ENCODE measurements at places on chromosomes 2 and 18. TPM values are rescaled to one million over a fixed set of nuclear protein-coding genes. Genes with fewer than 3 reads are reported as not detected.

The STK11IP gene
- total RNA-seq, result 29.7 TPM

GRCh38 chr18:35688757-35689156 lies 107.2 kb downstream of the GALNT1 start:
- no peak for DNase-seq

DNA sequence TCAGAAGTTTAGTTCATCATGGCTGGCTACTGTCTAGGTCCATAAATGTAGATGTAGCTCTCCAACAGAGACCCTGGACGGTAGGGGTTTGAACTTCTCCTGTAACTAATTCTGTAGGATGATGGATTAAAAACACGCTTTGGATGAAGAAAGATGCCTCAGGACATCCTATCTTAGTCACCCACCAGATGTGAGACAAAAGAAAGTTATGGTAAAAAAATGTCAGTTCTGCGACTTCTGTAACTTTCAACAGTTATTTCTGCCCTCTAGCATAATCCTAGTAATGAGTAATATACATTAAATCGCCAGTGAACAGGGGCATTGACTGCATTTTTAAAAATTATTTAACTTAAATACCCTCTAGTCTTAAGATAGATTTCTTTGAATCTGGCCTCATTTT lies 210.1 kb upstream of the LRATD1 start:
- DNase-seq, result no peak

The UGT1A10 gene
- total RNA-seq, result not detected

- no peak for DNase-seq
These were observed 8.5 kb upstream of the NCKAP5 start for GRCh38 chr2:133576714-133577113.

- DNase-seq, result no peak
These were observed 286.7 kb upstream of the SLC39A10 start for GRCh38 chr2:195370167-195370943.

DNA sequence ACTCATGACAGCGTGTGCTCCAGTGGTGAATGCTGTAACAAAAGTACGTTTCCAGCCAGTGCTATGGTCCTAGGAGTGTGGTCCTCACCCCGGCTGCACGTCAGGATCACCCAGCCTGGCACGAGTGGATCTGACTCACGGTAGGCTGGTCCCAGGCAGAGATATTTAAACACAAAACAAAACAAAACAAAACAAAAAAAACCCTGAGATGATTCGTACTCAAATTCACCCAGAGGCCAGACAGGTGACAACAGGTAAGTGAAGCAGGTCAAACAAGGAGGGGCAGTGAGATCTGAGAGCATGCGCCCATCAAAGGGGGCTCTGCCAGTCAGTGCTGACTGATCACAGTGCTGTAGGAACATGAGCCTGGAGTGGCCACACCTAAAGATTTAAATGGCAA lies 43.2 kb downstream of the C2orf76 start:
- DNase-seq, result no peak

GRCh38 chr2:241959751-241960269 lies 90.3 kb downstream of the RTP5 start:
- DNase-seq, result no peak

DNA sequence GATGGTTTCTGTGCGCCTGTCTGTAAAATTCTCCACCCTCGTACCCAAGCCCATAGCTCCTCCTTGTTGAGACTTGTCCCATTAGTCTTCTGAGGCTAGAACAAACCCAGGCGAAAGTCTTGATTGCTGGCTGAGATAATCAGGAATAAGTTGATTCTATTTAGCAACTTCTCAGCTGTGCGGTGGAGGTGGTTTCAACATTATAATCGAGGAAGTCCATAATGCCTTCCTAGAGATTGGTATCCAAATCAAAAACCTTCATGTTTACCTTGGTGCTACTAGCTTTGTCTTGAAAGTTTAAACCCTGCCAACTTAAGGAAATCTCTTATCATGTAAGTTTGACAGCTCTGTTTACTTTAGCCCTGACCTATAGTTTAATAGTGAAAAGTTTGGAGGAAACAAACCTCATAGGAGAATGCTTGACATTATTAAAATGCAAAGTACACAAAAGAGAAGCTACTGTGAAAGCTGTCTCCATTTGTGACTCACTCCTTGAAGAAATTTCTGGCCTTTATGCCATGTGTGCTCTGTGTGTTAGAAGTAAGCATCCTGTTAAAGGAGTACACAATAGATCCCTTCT lies 36.6 kb upstream of the DSC1 start:
- no peak for DNase-seq

The EMILIN1 gene
- not detected for total RNA-seq

GRCh38 chr18:71116535-71116934 lies 827.7 kb downstream of the SOCS6 start:
- DNase-seq, result no peak

The ARHGAP28 gene
- total RNA-seq, result not detected

The RPRM gene
- total RNA-seq, result 0.27 TPM

The EFR3B gene
- total RNA-seq, result not detected

DNA sequence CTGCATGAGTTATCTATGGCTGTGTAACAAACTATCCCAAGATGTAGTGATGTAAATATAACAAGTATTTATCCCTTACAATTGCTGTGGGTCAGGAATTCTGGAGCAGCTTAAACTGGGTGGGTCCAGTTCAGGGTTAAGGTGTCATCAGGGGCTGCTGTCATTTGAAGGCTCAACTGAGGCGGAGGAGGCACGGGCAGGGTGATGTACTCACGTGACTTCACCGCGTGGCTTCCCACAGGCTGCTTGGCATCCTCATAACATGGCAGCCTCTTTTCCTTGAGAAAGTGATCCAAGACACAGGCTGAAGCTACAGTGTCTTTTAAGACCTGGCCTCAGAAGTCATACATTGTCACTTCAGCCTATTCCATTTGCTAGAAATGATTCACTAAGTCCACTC lies 125.8 kb downstream of the PTGR3 start:
- DNase-seq, result no peak

GRCh38 chr18:77001041-77001440 lies 131.5 kb downstream of the MBP start:
- no peak for DNase-seq

The FHOD3 gene
- not detected for total RNA-seq

The PROKR1 gene
- total RNA-seq, result not detected

DNA sequence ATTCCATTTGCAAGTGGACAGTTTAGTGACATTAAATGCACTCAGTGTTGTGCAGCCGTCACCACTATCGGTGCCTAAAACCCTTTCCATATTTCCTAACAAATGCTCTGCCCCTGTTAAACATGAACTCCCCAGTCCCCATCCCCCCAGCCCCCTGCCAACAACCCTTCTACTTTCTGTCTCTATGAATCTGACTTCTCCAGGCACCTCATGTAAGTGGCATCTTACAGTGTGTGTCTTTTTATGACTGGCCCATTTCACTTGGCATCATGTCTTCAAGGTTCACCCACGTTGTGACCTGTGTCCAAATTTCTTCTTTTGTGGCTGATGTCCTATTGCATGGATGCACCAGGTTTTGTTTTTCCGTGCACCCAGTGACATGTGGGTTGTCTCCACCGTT lies 140.9 kb upstream of the GPC1 start:
- no peak for DNase-seq

The LYG1 gene
- 1.1 TPM for total RNA-seq

The ECEL1 gene
- not detected for total RNA-seq

- no peak for DNase-seq
These were observed 125.5 kb downstream of the DYSF start for GRCh38 chr2:71578767-71579342.

- DNase-seq, result no peak
These were observed 762.3 kb upstream of the ID2 start for GRCh38 chr2:7919510-7919909.

The ESPNL gene
- total RNA-seq, result not detected

- no peak for DNase-seq
These were observed 7.3 kb downstream of the MATN3 start for GRCh38 chr2:20005067-20005627.

- DNase-seq, result no peak
These were observed 9.7 kb downstream of the PMAIP1 start for GRCh38 chr18:59909289-59910036.

The SH2D6 gene
- total RNA-seq, result 0.44 TPM

The MAP3K2 gene
- 137 TPM for total RNA-seq

DNA sequence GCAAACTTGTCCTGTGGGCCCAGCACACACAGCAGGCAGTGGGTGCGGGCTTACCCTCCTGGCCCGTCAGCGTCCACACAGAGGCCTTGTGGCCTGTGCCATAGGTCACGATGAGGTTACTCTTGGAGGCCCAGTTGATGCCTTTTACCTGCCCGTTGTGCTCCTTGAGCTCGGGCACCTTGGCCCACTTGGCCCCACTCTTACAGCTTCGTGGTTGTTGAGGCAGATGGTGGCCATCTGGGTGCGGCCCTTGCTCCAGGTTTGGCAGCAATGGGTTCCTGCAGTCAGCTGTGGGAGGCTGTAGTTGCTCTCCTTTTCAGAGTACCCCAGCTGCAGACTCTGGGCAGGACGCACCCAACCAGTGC lies 45.5 kb upstream of the PTH2R start:
- DNase-seq, result no peak

- no peak for DNase-seq
These were observed 43.2 kb upstream of the ACAA2 start for GRCh38 chr18:49856496-49856895.

The TNFRSF11A gene
- 0.28 TPM for total RNA-seq

The REG1B gene
- not detected for total RNA-seq

DNA sequence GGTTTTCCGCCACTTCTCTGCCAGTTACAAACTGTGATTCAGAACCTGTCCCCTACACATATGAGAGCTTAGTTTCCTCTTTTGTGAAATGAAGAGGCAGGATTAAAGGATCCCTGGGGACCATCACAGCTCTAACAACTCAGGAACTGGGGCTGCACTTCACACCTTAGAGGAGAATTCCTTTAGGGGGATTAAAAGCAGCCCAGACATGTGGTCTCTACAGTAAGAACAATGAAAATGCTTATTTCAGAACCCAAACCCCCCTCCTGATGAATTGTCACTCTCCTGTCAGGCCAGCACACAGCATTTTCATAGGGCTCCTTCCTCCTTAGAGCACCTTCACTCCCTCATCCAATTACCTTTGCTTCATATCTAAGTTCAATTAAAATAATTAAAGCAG lies 101.5 kb upstream of the NEDD4L start:
- no peak for DNase-seq

DNA sequence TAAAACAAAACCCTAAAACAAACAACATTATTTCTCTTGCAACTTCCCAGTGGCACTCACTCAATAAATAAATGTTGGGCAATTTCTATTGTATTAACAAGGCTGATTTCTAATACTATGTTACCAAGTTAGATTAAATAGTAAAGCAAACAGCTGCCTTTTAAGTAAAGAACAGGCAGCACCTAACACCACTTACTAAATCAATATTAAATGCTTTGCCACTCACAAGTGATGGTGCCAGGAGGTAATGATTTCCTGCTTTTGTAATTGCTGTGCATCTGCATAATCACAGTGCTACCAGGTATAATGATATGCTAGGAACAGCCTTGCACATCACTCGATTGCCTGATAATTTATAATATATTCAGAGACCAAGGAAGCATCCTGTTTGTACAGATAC lies 276.5 kb downstream of the NBAS start:
- DNase-seq, result no peak

- no peak for DNase-seq
These were observed 135.6 kb downstream of the ARHGAP15 start for GRCh38 chr2:143264851-143265250.

GRCh38 chr18:75142677-75143076 lies 66.3 kb downstream of the PTGR3 start:
- no peak for DNase-seq

DNA sequence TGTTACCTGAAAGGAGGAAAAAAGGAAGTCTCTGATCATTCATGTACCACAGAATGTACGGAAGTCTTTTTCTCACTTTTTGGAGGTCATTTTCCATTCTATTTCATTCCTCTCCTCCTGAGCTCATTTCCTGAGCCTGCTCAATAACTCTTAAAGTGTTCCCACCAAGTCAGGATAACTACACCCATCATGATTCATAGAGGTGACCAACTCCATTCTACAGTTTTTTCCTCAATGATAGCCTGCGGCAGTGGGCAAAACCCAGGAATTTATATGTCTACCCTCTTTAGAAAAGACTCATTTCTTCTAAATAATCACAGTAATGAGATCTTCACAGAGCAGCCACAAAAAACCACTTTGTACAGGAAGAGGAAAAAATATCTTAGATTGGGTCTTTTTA lies 372.5 kb downstream of the RBM43 start:
- DNase-seq, result no peak

GRCh38 chr18:62717925-62718800 lies 2.8 kb downstream of the PHLPP1 start:
- DNase-seq, result no peak

The ACTR3 gene
- total RNA-seq, result 121 TPM

The RAD51AP2 gene
- not detected for total RNA-seq

DNA sequence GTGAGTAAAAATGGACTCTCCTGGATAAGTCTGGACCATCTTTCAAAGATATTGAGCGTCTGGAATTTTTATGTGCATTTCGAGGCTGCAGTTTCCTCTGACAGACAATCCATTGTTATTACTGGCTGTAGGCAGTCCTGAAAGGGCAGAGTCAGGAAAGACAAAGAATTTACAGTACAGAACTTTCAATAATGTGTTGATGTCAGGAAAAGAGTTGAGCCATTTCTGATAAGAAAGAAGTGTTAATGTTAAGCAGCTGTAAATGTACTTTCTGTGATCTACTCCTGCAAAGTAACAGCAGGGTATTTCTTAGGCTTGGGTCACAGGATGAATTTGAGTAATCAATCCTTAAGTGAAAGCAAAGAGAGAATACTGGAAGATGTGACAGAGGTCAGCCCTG lies 29.8 kb downstream of the TSPYL6 start:
- DNase-seq, result no peak

The REG3G gene
- total RNA-seq, result not detected

The PDE11A gene
- not detected for total RNA-seq

The IHH gene
- total RNA-seq, result not detected

- no peak for DNase-seq
These were observed 73.0 kb upstream of the TMEM17 start for GRCh38 chr2:62578803-62579640.

The RBM44 gene
- total RNA-seq, result 1.0 TPM

The TRIM54 gene
- total RNA-seq, result not detected

The PRSS56 gene
- not detected for total RNA-seq

The PAX3 gene
- total RNA-seq, result not detected

GRCh38 chr2:145538661-145539350 lies 1018.9 kb upstream of the ZEB2 start:
- DNase-seq, result no peak

The FRZB gene
- total RNA-seq, result not detected

DNA sequence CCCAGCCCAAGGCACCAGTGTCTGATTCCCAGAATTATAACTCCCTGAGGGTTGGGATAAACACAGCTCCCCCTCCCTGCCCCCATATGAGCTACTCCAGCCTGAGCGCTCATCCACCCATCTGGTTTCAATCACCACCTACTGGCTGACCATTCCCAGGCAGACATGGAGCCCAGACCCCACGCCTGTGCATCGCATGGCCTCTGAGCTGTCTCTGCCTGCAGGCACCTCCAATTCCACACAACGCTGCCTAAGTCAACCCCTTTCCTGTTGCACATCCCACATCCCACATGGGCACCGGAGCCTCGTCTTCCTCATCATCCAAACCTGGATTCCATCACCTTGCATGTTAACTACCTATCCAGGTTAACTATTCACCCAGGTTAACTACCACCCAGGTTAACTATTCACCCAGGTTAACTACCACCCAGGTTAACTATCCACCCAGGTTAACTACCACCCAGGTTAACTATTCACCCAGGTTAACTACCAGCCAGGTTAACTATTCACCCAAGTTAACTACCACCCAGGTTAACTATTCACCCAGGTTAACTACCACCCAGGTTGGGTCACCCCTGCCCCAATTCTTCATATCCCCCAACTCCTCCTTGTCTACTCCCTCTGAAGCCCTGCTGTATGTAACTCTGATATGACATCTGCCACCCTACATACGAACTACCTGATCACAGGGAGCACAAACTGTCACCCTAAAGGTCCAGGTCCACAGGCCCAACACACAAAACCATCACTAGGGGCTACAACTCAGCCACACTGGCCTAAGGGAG lies 47.8 kb downstream of the TEX51 start:
- no peak for DNase-seq

All from CD8-positive, alpha-beta T cell (primary cell).